Hematopoietic multipotent progenitor cell treated with erythropoietin and hydrocortisone succinate and interleukin-3 and kit ligand, for 4 days (in vitro differentiated cells): ENCODE measurements at places on chromosomes 6 and 20.

DNA sequence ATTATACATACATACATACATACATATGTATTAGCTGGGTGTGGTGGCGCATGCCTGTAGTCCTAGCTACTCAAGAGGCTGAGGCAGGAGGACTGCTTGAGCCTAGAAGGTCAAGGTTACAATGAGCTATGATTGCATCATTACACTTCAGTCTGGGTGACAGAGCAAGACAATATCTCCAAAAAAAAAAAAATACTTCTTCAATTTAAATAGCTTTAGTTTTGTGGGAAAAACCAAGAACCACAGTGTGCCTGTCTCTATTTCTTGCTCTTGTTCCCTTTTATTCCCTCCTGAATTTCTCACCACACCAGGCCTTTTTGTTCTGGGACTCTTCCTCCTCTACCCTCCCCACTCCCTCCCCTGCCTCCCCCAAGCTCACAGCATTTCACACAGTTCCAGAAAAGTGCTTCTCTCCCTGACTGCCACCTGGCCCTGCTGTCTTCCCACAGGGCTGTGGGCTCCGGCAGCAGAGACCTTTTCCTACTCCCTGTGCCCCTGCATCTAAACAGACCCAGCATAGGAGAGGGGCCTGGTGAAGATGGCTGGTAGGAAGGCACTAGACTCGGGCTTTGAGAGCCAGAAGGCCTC is 1.3 kb downstream of the C20orf203 start:
- peak; percentile 74 for DNase-seq

DNA sequence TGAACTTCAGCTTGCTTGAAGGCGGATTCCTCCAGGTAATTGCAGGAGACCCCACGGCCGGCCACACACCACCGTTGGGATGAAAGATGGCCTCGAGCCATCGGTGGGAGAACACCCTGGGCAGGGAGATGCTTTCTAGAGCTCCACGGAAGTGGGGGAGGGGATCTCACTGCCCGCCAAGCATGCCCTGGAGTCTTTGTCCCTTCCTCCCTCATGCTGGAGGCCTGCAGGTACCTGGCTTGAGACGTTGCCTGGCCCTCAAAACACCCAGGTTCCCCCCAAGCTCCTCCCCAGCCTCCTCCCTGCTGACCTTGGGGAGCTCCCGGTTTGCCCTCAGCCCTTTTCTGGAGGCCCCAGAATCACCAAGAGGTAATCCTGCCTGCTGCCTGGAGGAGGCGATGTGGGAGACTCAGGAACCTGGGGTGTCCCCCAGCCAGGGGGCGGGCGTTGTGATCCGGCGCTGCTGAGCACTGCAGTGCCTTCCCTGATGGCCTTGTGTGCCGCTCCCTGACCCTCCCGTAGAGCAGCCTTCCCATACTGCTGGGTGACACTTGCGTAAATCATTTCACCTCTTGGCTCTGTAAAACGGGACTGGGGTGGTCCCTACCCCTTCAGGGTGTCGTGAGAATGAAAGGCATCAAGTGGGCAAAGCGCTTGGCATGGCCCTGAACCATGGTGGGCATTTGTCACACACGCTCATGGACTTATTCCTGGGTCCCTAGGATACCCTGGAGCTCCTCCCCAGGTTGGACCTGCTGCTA is 91.4 kb downstream of the CEBPB start:
- DNase-seq = peak; percentile 55

GRCh38 chr20:44851545-44851944 is 34.0 kb upstream of the YWHAB start:
- no peak for DNase-seq

- DNase-seq = no peak
These were observed 18.8 kb upstream of the MRGBP start for GRCh38 chr20:62777528-62777830.

- no peak for DNase-seq
These were observed 732.2 kb downstream of the CBLN4 start for GRCh38 chr20:55273149-55273548.

- DNase-seq = no peak
These were observed 5.4 kb downstream of the DSP start for GRCh38 chr6:7546896-7547295.

DNA sequence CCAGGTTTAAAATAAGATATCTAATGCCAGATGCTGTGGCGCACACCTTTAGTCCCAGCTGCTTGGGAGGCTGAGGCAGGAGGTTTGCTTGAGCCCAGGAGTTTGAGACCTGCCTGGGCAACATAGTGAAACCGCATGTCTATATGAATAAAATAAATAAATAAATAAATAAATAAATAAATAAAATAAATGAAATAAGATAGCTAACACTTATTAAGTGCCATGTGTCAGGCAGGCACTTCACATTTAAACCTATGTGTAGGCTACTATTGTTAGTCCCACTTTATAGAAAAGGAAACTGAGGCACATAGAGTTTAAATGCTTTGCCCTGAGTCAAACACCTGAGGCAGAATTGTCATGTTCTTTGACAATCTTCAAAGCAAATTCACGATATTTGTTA is 32.9 kb upstream of the RREB1 start:
- no peak for DNase-seq

GRCh38 chr6:47944846-47945245 is 163.0 kb downstream of the OPN5 start:
- no peak for DNase-seq

DNA sequence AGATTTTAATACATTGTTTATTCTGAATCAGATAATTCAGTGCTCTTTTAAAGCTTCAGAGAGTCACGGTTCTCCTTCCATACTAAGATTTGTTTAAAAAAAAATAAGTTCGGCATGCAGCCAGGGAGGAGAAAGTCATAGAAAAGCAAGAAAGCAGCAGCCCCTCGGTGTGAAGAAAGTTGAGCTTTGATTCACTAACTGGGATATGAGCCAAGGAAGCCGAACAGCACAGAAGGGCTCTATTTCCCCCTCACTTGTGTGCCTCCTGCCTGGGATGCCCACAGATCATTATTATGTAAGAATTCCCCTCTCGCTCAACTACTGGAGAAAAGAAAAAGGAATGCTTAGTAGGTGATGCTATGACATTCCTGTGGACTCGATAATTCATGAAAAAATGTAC is 69.3 kb upstream of the SYNJ2 start:
- DNase-seq = no peak

- no peak for DNase-seq
These were observed 512.8 kb upstream of the JARID2 start for GRCh38 chr6:14732844-14733757.

DNA sequence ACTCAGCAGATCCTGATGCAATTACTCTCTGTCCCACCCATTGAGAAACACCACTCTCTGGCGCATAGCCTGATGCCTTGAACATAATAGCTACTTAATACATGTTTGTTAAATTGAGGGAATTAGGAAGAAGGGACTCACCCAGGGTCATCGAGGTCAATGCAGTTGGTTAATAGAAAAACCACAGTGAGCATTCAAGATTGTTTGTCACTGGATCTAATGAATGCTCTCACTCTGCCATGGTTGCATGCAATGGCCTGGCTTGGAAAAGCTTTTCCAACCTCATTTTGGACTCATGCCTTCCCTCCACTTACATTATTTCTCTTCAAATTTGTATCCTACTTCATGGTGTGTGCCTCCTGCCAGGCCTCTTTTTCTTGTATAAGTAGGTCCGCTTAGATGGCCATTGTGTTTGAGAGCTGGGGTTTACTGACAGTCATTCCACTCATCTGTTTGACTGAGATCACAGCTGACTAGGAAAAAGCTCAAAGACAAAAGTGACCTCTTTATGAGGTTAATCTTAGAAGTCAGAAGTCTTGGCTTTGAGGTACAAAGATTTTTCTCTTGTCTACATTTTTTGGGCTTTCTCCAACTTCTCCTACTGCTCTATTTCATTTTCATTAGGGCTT is 154.8 kb upstream of the RAB32 start:
- no peak for DNase-seq

GRCh38 chr6:14716499-14717146 is 529.2 kb upstream of the JARID2 start:
- DNase-seq = no peak

- peak; percentile 81 for DNase-seq
These were observed 632 bp downstream of the CGAS start for GRCh38 chr6:73451223-73452106.

- no peak for DNase-seq
These were observed 272.3 kb downstream of the TENT5A start for GRCh38 chr6:81480139-81480538.

DNA sequence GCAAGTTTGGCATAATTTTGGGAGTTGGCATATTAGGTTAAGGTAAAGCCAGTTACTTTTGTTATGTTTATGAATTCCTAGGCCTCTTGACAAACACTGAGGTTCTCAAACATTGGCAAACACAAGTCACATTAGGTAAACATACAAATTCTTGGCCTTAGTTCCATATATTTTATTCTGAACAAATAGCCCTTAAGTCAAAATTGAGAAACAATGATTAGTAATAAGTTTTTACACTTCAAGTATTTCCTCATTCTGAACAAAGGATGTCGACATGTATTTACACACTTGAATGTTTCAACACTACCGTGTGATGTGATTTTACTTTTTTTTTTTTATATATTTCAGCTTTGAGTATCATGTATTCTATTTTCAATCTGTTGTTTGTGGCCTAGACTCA is 3.8 kb upstream of the ECHDC1 start:
- DNase-seq = peak; percentile 25

DNA sequence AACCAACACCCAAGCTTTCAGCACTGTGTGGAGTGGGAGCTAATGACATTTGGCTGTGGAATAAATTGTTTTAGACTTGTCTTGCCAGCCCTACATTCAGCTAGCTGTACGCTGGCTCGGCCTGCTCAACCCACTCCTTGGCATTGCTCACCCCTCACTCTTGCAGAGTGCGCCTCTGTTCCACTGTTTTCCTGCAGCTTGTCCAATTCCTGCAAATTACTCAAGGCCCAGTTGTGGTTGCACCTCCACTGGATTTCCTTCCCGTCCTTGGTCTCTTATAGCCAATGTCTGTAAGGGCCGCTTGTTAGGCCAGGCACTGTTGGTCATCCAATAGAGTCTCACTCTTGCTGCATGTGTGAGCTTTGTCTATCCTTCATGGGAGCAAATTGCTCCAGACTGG is 289.2 kb upstream of the RNF24 start:
- no peak for DNase-seq

GRCh38 chr6:126039284-126039683 is 52.9 kb downstream of the TRMT11 start:
- DNase-seq = no peak

DNA sequence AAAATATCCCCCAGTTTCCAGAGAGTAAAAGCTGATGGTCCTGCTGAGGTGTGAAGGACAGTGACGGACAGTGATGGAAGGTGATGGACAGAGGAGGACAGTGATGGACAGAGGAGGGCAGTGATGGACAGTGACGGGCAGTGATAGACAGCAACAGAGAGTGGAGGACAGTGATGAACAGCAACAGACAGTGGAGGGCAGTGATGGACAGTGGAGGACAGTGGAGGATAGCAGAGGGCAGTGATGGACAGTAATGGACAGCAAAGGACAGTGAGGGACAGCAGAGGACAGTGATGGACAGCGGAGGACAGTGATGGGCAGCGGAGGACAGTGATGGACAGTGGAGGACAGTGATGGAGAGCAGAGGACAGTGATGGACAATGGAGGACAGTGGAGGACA is 2.7 kb upstream of the NKAIN4 start:
- no peak for DNase-seq

DNA sequence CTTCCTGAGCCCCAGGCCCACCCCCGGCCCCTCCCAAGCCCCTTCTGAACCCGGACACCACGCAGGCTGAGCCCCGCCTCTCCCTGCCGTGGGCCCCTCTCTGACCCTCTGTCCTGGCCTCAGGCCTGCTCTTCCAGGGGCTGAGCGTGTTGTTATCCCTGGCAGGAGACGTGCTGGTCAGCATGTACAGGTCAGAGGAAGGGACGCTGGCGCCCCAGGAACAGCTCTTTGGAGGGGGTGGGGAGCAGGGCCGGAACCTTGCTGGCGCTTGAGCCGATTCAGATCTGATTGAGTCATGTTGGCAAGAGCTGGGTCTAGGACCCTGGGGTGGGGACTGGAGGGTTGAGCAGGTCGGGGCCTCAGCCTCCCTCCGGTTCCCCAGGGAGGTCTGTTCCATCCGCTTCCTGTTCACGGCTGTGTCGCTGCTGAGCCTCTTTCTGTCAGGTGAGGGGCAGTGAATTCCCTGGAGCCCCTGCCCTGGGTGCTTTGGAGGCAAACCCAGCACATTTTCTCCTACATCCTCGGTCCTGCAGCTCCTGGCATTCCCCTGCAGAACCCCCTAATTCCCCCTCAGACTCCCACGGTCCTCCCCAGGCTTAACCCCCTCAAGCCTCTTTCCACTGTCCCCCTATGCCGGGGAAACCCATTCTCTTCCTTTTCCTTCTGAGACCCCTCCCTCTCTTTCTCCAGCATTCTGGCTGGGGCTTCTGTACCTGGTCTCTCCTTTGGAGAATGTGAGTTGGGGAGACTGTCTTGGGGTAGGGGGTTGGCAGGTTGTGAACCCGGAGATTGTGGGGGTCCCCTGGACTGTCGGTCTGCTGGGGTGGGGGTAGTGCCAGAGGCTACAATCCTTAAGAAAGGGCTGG is 2.0 kb downstream of the SPAG4 start:
- peak; percentile 76 for DNase-seq

GRCh38 chr6:125815080-125815910 is 24.5 kb downstream of the NCOA7 start:
- no peak for DNase-seq

- DNase-seq = no peak
These were observed 5.4 kb downstream of the UQCC2 start for GRCh38 chr6:33705955-33706725.

GRCh38 chr20:396252-396618 is 11.9 kb upstream of the RBCK1 start:
- no peak for DNase-seq
